ENCODE measurements at places on chromosomes 12 and 14. TPM values are rescaled to one million over a fixed set of nuclear protein-coding genes. Genes with fewer than 3 reads are reported as not detected.

ANO4 gene
- total RNA-seq: 0.11 TPM

GALNT16 gene
- total RNA-seq: 1.7 TPM

LMO3 gene
- total RNA-seq: 2.8 TPM

JKAMP gene
- 11.6 TPM for total RNA-seq

MYF5 gene
- total RNA-seq: 2.3 TPM

PTPRR gene
- 0.32 TPM for total RNA-seq

NKX2-1 gene
- not detected for total RNA-seq

SLC7A7 gene
- 2.2 TPM for total RNA-seq

B4GALNT1 gene
- total RNA-seq: 14.1 TPM

LRP1-AS gene
- total RNA-seq: not detected

HELB gene
- total RNA-seq: 1.9 TPM

INSM2 gene
- total RNA-seq: not detected

- DNase-seq: no peak
Observed at GRCh38 chr12:95205685-95206084, 11.6 kb downstream of the FGD6 start.

DNA sequence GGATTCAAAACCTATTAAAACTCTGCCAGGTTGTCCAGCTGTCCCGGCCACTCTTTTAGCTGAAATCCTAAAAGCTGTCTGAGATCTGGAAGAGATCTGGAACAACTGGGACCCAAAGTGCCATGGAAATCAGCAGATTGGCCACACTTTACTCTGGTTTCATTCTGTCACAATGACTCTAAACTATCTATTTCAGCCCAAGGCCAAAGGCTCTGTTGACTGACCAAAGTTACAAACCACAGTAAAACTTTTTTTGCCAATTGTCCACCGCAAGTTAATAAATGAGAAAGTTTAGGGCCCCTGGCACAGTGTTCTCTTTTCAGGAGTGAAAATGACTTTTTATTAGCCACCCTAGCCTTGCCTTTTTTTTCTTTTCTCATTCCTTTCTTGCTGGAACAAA lies 113.4 kb upstream of the CPM start:
- DNase-seq: no peak

GRCh38 chr12:96500693-96501092 lies 11.3 kb downstream of the CFAP54 start:
- no peak for DNase-seq

DNA sequence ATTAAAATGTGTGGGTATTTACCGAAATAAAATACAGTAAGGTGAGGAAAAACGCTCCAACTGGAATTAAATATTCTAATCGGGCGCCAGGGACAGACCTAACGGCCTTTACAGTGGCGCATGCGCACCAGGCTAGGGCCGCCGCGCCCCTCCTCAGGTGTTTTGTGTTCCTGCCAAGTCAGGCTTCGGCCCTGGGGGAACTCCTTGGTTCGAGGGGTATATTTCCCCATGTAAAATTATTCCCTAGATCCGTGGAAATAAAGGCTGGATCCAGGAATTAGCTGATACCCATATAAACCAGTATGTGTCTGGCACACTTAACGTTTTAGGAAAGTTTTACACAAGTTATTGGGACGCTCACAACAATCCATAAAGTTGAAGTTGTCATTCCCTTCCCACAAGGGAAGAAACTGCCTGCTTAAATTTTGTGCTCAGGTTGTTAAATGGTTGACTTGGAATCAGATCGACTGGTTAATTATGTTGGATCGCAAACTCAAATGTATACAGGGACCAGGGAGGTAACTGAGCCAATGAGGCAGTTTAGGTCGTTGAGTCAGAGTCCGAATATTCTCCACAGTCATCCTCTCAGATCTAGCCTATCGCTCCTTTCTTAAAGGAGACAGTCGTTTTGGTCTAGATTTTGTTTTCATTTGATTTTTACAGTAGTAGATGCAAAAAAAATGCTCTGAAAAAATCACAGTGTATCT lies 621 bp upstream of the ANAPC7 start:
- DNase-seq: peak; percentile 66

DNA sequence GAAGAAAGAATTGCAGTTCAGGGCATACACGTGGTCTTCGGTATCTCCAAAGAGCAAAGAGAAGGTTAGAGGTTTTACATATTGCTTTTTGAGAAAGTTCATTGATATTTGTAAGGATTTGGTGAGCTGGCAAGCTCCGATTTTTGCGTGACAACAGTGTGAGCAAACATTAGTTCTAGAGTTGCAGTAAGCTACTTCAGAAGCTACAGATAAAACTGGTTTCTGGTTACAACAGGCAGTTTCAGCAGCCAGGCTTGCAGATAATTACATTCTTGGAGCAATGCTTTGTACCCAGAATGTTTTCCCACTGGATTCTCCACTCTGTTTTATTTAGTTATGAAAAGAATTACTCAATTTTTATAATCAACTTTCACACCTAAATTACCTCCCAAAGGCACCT lies 28.2 kb downstream of the KLRK1 start:
- DNase-seq: no peak

DNA sequence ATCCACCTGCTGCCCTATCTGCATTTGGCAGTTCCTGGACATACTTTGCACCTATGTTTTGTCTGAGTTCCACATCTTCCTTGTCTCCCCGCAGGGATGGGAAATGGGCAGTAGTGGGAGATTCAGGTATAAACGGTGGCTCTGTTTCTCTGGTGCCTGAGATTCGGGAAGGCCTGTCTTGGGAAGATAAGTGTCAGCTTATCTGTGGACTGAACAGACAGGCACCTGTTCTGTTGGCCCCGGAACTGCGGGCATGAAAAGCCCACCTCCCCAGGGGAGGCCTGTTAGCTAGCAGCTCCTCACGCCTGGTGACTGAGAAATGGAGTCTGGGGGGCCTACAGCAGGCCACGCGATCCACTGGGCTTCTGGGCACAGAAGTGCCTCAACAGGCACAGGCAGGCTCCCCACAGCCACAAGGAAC lies 5.8 kb downstream of the PHB2 start:
- no peak for DNase-seq

DNA sequence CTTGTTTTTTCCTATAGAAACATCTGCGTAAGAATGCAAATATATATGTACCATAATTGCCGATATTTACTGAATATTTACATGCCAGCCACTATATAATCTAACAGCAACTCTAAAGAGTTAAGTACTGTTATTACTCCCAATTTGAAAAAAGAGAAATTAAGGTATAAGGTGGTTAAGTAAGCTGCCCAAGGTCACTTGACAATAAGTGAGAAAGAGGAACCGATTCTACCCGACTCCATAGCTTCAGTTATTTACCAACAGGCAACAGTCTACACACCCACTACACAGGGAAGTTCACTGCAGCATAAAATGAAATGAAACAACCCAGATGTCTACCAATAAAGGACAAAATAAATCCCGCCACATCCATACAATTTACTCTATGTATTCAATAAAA lies 1.1 kb downstream of the MIS18BP1 start:
- DNase-seq: no peak

GRCh38 chr12:115051378-115051777 lies 367.4 kb upstream of the TBX3 start:
- DNase-seq: no peak

- DNase-seq: no peak
Observed at GRCh38 chr14:94686511-94687160, 74.4 kb downstream of the SERPINA3 start.

- no peak for DNase-seq
Observed at GRCh38 chr12:104656383-104656782, 199.6 kb downstream of the CHST11 start.

GRCh38 chr14:105100910-105101309 lies 35.7 kb upstream of the GPR132 start:
- DNase-seq: no peak

- no peak for DNase-seq
Observed at GRCh38 chr14:52000696-52001095, 11.3 kb downstream of the RTRAF start.

DNA sequence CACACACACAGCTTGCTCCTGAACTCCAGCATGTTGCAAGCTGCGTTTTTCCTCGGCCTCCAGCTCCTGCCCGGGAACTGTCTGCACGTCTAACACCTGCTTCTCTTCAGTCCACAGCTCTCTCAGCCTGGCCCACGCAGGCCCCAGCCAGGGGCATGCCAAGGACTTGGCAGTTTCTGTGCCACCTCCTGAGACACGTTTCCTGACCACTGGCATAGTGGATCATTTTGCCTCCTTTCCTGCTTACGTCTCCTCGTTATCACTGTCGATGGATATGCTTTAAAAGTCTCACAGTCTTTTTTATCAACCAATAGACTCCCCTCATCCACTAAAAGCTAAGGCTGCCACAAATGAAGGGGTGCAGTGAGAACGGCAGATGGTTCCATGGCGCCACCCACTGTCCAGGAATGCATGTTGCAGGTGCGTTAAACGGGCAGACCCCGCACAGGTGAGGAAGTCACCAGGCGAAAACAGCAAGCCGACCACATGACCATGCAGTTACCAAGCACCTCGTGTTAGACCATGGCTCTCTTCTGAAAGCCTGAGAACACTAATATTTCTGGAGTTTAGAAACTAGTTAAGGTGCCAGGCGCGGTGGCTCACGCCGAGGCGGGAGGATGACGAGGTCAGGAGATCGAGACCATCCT lies 14.7 kb upstream of the TEAD4 start:
- peak; percentile 65 for DNase-seq

DNA sequence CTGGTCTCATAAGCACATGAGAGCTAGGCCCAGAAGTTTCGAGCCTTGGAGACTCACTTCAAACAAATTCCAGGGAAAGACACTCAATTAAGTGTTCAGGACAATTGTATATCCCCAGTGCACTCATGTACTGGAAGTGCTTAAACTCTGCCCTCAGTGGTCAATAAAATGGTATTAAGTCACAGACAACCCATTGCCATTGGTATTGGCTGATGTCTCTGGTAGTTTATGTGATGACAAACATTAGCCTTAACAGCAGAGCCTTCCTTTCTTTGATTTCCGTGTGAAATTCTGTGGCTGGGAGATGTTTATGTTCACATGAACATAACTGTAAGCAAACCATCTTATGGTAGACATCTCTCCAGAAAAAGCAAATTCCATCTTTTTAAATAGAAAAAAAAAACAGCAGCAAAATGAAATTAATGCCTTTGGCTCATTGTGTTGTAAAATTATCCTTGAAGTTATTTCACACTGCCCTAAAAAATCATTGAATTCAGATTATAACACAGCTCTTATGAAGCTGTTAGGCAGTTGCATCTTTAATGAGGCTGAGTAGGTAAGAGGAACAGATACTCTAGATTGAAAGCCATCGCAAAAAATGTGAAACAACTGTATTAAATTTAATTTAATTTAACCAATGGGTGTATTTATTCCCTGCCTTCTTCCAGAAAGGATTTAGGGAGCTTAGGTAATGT lies 216.2 kb upstream of the PLEKHG7 start:
- DNase-seq: no peak

GRCh38 chr14:67385120-67385519 lies 25.0 kb downstream of the EIF2S1 start:
- DNase-seq: no peak

GRCh38 chr12:47328831-47329545 lies 249.2 kb upstream of the AMIGO2 start:
- no peak for DNase-seq

GRCh38 chr14:93970585-93970964 lies 5.8 kb downstream of the ASB2 start:
- DNase-seq: no peak

GRCh38 chr12:50506753-50507473 lies 2.1 kb downstream of the DIP2B start:
- no peak for DNase-seq

GRCh38 chr12:49264466-49264872 lies 413 bp upstream of the TUBA1C start:
- no peak for DNase-seq

GRCh38 chr12:106429636-106430035 lies 72.1 kb downstream of the POLR3B start:
- DNase-seq: no peak

DNA sequence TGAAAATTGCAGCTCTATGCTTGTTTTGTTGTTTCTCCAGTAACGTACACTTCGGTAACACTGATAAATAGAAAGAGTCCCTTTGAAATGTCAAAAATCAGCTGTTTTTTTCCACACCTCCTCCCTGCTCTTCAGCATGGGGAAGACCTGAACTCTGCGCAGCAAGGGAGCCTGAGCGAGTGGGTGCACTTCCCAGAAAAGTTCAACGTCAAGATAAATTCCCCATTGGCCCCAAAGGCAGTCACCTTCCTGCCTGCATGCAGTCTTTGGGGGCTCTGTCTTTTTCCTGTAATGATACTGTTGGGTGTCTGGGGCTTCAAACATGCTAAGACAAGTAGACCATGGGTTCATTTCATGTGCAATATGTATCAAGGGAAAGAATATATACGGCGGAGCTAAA lies 8.8 kb upstream of the FOXG1 start:
- no peak for DNase-seq

GRCh38 chr14:72892879-72893635 lies 844 bp downstream of the DPF3 start:
- peak; percentile 67 for DNase-seq

DNA sequence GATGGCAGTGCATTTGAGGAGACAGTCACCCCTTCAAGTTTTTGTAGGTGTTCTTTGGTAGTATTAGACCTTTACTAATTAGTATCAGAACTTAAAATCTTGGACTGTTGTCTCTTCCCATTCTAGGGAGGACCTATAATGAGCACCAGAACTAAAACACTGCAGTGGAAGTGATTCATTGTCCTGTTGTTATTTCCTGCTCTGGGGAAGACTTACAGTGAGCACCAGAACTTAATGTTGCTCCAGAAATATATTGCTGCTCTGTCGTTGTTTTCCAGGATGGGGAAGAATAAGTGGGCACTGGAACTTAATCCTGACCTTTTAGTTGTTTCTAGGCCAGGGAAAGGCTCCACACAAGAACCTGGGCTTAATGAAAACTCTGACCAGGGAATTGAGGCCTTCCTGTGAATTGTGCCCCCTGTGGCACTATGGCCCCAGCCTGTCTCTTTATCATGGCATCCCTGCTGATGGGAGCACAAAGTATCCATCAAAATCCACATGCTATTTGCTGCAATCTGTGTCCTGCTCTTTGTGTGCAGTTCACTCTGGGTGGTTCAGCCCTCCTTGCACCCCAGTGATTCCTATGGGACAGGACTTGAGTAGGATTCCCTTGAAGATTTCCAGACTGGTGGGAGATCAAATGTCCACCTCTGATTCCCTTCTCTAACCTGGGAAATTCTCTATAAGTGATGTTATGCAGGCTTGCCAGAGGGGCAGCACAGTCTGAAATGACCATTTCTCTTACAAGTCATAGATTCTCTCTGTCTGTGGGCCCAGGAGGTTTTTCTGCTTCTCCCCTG lies 175.8 kb downstream of the PAWR start:
- DNase-seq: no peak

GRCh38 chr14:32934073-32934880 lies 4.4 kb upstream of the NPAS3 start:
- peak; percentile 50 for DNase-seq

DNA sequence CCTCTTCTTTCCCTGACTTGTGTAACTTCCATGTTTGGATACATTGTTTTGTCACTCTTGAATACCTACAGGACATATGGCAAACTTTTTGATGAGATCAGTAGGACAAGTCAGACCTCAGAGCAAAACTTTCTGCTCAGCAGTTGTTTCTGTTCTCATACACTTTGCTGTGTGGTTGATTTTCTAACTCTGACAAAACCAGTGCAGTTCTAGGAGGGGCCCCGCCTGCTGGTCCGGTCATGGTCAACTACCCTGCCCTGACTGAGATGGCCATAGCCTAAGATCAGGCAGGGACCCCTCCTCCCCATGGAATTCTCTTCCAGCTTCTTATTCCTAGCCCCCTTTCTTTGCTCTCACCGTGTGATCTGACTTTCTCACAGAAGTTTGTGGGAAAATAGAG lies 92.8 kb downstream of the OTOGL start:
- DNase-seq: no peak

- DNase-seq: no peak
Observed at GRCh38 chr12:123242116-123242904, 9.1 kb downstream of the MTRFR start.
